ENCODE measurements at places on chromosomes 1 and 21.

DNA sequence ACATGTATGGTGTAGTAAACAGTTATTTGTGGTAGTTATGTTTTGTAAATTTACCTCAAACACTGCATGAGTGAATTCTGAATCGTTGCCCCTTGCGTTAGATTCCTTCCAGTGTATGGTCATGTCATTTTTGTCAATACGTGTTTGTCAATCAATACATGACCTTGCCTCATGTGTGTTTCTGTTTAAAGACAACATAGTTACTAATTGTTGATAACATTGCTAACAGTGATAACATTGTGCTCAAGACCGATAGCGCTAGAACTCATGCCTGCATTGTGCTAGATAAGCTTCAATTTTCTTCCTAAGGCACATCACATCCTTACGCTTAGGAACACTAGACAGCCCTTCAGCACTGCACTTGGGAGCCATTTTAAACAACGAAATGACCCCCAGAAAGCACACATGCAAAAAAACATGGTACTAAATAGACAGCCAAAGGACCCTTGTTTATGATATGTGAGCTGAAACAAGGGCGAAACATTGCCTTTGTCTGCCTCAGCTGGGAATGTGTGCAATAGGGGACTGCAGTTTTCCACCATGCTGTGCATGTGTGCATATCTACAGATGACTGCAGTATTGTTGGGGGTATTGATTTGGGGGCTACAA is 37.3 kb downstream of the MRPS6 start:
- no peak for DNase-seq

GRCh38 chr1:180773210-180773865 is 139.4 kb upstream of the KIAA1614 start:
- DNase-seq: no peak

GRCh38 chr21:35026617-35027562 is 22.2 kb downstream of the RUNX1 start:
- DNase-seq: no peak

DNA sequence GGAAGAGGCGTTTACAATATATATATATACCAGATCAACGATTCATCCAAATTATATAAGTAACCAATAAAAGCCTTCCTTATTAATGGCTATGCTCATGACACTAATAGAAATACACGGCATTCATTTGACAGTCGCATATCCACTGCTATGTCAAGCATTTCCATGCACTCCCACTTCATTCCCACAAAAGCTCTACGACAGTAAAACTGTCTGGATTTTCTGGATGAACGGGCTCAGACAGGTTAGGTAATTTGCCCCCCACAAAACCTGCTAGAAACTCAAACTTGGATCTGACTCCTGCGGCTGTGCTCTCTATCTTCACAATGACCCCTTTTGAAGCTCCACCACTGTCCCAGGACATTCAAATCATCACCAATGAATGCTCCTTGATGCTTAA is 11.4 kb downstream of the DNAJC11 start:
- DNase-seq: no peak

DNA sequence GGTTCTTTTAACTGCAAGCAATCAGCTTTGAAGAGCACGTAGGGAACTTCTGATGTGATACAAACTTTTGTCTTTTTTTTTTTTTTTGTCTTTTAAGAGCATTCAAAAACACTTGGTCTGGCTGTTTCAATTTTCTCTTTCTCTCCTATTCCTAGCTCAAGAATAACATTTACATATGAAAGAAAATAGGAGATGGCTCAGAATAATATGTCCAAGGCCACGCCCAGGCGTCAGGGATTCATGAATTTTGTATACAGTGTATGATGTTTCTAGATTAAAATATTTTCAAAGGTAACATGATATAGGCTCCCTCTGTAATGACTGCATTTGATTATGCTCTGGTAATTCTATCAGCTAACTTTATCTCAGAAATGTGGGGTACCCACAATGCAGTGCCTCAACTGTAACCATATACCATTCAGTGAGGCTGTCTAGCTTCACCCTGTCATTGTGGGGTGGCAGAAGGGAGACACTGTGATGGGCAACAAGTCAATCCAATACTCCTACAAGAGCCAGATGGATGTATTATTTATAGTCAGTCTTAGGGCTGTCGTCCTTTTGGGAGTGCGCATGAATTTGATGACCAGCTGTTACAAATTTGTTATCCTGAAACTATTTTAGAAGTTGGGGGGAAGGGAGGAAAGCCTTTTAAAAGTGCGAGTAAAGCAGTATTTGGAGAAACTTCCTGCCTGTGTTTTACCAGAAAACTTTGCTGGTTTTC is 1.5 kb upstream of the AKNAD1 start:
- no peak for DNase-seq

- no peak for DNase-seq
These were observed 3.2 kb downstream of the ANGPTL1 start for GRCh38 chr1:178867670-178868069.

DNA sequence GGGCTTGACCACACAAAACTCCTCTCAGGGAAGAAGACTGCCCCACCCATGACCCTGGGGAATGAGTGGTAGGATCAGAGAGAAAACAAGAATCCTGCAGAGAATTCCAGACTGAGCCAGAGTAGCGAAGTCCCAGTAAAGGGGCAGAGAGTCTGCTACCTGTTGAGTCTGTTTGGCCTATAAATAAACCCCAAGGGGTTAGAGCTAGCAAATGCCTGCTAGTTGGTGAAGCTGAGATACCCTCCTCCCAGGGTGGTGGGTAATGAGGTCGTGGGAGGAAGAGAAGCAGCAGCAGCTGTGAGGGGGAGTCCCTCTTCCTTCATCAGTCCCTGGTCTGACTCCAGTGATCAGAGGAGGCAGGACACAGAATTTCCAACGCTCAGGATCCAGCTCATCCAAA is 2.5 kb downstream of the TRAF3IP3 start:
- no peak for DNase-seq

DNA sequence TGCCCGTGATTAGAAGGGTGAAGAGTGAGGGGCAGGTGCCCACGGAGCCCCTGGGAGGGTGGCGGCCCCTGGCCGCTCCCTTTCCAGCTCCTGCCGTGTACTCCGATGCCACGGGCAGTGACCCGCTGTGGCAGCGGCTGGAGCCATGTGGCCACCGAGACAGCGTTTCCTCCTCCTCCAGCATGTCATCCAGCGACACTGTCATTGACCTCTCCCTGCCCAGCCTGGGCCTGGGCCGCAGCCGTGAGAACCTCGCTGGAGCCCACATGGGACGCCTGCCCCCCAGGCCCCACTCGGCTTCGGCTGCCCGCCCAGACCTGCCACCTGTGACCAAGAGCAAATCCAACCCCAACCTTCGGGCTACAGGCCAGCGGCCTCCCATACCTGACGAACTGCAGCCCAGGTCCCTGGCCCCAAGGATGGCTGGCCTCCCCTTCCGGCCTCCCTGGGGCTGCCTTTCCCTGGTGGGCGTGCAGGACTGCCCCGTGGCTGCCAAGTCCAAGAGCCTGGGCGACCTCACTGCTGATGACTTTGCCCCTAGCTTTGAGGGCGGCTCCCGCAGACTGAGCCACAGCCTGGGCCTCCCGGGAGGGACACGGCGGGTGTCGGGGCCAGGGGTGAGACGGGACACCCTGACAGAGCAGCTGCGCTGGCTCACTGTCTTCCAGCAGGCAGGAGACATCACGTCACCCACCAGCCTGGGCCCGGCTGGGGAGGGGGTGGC is 22.0 kb downstream of the PANK4 start:
- no peak for DNase-seq

DNA sequence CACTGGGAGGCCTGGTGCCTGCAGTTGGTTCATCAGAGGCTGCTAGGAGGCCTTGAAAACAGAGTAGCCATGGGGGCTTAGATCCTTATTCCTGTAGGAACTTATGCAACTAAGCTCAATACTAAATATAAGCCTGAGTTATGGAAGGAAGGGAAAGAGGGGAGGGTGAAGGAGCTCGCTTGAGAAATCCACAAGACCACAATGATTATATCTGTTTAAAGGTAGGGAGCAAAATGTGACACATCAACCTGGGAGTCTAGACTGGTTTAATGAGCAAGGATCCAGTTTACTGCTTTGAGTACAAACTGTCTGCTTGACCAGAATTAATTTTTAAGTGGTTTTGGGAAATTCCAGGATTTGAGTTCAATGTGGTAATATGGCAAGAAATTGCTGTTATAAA is 20.4 kb upstream of the ANGPTL7 start:
- no peak for DNase-seq

DNA sequence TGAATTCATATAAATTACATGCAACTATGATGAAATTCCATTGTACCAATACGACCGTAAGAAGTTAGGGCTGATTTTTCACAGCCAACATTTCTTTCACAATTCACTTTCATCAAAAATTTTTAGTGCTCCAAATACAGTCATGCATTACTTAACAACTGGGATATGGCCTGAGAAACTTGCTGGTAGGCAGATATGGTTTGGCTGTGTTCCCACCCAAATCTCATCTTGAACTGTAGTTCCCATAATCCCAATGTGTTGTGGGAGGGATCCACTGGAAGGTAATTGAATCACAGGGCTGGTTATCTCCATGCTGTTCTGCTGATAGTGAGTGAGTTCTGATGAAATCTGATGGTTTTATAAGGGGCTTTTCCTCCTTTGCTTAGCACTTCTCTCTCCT is 244.4 kb downstream of the AKT3 start:
- no peak for DNase-seq

DNA sequence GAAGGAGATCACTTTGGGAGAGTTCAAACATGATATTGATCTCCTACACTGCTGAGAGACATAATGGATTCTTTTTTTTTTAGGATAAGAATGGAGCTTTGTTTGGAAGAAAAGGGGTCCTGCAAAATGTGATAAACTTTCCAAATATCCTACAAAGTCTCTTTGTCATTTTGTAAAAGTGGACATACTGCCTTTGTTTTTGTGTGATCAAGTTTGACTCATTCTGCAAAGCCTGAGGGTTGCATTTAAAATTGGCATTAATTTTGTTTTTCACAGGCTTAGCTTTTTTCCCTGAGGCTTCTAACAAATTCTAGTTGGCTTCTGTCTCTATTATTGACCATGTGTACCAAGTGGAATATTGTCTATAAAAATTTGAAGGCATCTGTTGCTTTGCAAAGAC is 113.2 kb downstream of the AK5 start:
- DNase-seq: no peak

DNA sequence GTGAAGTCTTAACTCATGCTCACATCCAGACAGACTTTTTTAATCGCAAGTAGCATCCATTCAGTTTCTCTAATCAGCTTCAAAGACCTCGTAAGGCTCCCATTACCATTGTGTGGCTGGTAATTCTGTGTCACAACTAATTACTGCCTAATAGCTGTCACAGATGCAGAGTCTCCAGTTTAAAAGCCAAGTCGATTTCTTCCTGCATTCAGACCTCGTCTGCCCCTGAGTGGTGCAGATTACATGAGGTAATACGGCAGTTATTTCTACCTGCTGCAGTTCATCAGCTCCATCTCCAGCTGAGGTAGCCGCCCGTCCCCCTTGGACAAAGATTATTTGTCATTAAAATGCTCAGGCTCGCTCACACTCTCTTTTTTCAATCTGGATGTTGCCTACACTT is 34.4 kb upstream of the OLIG2 start:
- no peak for DNase-seq

GRCh38 chr1:43879996-43880395 is 53.6 kb upstream of the ARTN start:
- DNase-seq: no peak

DNA sequence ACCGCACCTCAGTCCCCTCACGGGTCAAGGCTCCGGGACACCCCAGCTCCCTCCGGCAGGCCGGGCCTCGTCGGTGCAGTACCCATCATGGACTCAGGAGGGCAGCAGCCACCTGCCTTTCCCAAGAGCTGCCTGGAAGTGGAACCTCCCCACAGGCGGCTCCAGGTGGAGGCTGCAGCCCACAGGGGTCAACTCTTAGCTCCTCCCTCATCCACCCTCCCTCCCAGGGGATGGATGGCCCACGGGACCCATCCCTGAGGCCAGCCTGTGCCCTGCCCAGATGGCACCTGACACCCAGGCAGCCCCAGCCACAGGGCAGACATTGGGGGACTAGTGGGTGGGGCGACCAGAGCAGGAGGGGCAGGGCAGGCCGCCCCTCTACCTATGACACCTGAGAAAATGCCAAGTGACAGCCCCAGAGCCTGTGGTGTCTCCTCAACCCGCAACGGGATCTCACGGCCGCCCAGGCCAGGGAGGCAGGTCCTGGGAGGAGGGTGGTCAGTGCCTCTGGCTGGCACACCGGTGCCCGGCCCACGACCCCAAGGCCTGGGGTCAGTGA is 1.2 kb upstream of the ARHGEF16 start:
- no peak for DNase-seq

DNA sequence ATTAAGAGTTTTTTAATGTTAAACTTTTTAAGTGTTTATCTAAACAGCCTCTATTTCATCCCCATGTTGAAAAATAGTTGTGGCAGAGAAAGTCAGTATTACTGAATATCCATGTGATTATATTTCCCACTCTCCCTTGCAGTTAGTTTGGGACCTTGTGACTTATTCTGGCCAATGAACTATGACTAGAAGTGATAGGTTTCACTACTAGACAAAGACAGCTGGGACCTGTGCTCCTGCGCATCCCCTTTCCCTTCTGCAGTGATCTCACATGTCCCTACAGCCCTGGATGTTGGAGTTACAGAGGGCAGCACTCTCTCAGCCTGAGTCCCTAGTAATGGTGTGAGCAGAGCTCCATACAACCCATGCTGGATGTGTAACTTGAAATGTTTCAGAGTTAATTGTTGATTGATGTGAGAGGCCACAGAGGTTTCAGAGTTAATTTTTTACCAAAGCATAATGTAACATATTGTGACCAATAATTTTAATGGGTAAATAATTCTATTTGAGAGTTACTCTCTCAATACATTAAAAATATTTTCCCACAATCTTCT is 18.7 kb upstream of the SAMD13 start:
- no peak for DNase-seq

DNA sequence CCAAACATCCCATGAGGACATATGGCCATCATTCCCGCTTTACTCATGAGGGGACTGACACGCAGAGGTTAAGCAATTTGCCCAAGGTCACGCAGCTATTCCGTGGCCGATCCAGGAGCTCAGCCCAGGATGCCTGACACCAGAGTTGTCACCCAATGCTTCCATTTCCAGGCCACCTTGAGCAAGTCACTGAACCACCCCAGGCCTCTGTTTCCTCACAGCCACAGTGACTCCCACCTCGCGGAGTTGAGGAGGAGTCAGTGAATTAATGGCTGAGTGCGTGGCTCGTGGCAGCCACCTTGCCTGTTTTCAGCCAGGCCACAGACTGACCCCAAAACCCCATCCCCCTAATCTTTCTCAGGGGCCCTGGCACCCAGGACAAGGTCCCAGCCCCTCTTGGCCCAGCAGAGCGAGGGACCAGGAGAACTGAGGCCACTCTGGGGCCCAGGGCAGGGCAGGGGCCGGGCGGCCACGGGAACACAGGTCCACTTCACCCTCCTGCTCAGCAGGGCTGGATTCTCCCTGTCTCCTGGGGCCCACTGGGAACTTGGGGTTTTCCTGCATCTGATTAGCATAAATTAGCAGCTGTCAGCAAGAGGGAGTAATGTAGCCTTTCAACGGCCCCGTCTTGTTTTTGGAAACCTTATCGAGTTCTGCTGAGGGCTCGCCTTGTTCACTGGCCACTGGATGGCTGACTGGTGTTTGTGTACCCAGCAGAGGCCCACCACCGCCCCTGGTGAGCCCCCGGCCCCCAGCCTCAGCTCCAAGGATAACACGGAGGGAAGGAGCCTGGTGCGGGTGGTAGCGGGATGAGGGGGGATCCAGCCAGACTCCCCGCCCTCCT is 19.7 kb upstream of the LAPTM5 start:
- DNase-seq: no peak
